Stimulated activated CD8-positive, alpha-beta memory T cell treated with anti-CD3 and anti-CD28 coated beads, Interleukin-7, amount 100 ng/mL, for 1 hour (primary cell): ENCODE measurements at places on chromosomes 7 and 10.

DNA sequence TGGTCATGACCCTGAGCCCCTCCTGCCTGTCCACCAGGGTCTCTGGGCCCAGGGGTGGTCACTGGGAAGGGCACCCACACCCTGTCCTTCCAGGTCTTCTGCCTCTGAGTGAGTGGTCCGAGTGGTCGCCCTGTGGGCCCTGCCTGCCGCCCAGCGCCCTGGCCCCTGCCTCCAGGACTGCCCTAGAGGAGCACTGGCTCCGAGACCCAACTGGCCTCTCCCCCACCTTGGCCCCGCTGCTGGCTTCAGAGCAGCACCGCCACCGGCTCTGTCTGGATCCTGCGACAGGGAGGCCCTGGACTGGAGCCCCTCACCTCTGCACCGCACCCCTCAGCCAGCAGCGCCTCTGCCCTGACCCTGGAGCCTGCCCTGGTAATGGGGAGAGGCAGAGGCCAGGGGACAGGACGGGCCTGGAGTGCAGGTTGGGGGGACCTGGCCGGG is 13.9 kb upstream of the ZNF862 start:
- DNase-seq: no peak

- no peak for DNase-seq
Measured at GRCh38 chr10:48508791-48509772, 95.8 kb downstream of the ARHGAP22 start.

DNA sequence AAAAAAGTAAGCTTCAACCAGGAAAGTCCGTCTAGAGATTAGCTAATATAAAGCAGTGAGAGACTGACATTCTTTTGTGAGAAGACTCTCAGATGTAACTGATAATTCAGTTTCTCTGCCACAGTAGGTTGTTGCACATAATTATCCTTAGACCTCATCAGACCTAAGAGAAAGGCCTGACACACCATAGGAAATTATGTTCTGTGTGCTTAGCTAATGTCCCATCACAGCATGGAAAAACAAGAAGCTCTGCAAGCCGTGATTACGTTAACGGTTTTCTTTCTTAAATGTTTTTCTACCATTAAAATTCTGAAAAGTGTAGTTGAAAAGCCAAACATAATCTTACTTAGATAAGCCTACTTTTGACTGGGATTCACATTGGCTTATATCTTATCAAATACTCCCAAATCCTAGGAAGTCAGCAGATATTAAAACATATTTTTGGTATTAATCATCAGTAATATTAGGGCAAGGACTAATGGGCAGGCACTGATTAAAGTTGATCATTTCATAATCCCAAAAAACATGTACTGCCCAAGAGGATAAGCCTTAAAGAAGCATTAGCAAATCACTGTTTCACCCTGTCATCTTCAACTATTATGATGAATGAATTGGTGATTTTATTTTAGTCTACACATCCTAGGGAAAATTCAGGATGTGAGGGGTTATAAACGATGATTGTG is 5.2 kb downstream of the CSTF2T start:
- DNase-seq: no peak

DNA sequence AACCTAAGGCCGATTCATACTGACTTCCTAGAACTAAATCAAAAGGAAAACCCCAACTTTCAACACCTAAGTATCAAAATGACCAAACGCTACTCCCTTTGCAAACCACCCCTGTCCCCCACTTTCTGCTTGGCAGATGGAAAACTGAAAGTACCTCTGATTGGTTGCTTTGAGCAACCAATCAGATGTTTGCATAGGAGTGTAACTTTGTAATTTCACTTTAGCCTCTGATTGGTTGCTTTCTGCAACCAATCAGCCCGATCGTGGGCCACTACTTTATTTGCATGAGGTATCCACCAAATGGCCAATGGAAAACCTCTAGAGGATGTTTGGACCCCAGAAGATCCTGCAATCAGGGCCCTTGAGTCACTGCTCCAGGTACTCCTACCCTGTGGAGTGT is 12.3 kb upstream of the SNX10 start:
- no peak for DNase-seq

- no peak for DNase-seq
Measured at GRCh38 chr10:130466271-130466997, 330.2 kb downstream of the GLRX3 start.

GRCh38 chr7:139132887-139133286 is 23.4 kb upstream of the ZC3HAV1 start:
- no peak for DNase-seq

GRCh38 chr10:77892761-77893160 is 33.8 kb downstream of the DLG5 start:
- no peak for DNase-seq

GRCh38 chr7:34928052-34928451 is 109.2 kb downstream of the DPY19L1 start:
- DNase-seq: peak; percentile 8

DNA sequence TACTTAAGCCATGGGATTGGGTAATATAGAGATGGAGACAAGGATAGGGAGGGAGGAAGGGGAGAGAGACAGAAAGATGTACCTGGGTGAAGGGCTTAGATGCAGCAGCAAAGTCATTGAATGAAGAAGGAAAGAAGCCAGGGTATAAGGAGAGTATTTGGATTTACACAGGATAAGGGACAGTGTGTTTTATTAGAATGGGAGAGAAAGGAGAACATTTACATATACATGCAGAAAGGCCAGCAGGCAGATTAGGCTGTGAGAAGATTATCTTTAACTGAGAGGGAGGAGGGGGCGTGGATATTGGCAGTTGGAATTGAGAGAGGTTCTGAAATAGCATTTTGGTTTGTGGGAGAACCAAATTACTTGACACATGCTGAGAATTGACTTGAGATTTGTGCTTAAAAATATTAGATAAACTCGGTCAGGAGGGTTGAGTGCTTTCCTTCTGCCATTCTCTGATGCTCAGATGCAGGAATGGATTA is 161.5 kb upstream of the ZNF804B start:
- DNase-seq: no peak

DNA sequence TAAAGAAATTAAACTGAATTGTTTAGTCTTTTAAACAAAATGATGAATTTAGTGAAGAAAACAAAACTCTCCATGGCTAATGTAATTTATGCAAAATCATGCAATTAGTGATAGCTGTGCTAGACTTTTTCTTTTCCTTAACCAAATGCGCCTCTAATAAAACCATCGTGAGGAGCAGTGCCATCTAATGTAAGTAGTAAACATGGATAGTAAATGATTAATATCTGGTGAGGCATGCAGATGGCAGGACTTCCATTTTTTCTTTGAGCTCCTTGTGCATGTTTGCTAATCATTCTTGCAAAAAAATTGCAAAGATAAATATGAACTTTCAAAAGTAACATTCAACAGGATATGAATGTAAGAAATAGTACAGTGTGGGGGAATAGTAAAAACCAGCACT is 2.3 kb downstream of the INSYN2A start:
- DNase-seq: no peak

- DNase-seq: no peak
Measured at GRCh38 chr7:685540-685939, 41.0 kb upstream of the DNAAF5 start.

GRCh38 chr7:531777-532176 is 12.1 kb upstream of the PDGFA start:
- DNase-seq: no peak

DNA sequence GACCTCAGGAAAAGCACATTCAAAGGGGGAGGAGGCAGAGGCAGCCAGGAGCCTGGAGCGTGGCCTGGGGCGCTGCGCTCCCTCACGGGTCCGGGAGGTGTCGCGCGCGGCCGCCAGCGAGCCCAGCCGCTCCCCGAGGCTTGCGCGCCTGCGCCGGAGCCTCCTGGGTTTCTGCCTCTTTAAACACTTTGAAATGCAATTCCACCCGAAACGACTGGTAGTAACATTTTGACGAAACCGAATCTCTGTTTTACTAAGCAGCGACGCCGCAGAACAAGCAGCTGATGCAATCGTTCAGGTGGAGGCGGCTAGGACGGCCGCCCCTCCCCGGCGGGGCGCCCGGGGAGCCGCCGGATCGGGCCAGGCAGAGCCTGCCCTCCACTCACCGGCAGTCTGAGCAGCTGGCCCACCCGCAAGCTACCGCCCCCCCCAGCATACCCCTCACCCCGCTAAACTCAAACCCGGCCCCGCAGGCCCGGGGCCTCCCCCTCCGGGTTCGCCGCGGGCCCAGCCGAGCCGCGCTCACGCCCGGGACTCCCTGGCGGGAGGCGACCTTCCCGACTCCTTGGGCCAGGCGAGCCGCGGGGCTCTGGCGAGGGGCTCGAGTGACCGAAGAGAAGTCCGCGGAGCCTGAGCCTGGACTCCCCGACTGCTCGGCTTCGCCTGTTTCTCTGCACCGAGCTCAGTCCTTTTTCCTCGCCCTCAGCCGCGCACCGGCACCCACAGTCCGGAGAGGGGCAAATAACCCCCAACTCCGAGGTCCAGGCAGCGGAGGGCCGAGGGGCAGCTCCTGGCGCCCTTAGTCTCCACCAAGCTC is 3.2 kb downstream of the MKX start:
- DNase-seq: peak; percentile 47

DNA sequence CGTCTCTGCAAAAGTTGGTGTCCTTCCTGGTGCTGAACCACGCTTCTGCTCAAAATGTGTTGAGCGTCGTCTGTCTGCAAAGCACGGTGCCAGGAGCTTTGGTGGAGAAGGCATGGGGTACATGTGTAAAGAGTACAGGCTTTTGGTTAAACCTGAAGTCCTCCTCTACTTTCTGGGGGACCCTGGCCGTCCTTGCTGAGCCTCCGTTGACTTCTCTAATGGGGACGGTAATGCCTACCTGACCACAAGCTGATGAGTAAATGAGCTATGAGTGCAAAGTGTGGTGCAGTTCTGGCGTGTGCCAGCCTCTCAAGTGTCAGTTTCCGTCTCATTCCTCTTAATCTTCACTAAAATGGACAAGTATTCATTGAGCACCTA is 527 bp upstream of the HERPUD2 start:
- DNase-seq: no peak

DNA sequence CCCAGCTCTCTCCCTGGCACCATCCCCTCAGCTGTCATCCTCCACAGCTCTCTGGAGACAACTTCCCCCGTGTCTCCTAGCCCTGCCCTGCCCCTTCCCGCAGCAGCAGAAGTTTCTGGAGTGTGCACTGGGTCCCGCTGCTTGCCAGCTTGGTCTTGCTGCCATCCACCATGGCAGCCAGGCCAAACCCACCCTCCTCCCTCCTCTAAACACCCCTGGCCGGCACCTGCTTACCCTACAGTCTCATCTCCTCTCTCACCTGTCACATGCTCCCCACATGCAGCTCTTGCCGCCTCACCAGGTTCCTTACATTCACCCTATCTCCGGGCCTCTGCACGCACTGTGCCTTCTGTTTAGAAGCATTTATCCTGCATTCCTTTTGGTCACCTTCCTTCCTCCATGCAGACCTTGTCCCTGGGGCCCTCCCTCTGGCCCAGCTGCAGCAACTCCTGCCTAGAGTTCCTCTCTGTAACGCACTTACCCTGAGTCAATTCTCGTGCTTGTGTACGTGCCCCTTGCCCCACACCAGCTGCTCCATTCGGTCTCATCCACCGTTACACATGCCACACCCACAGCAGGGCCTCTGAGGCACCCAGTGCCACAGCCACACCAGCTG is 93.9 kb upstream of the RET start:
- DNase-seq: no peak

DNA sequence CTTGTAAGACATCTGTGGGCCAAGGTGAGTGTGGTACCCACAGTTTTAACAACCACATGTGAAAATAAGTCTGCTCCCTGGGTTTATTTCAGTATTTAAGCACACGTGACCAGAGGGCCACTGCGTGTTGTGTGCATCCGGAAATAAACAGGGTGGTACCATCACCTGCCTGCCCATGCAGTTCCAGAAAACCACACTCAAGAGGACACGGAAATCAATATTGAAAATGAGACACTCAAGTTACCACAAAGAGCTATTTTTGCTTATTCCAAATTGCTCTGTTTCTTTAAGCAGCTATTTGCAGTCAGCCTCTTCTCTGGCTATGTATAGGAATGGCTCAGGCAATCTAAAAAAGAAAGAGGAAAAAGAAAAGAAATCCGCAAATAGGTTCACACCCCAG is 71.8 kb upstream of the LOXL4 start:
- DNase-seq: no peak

DNA sequence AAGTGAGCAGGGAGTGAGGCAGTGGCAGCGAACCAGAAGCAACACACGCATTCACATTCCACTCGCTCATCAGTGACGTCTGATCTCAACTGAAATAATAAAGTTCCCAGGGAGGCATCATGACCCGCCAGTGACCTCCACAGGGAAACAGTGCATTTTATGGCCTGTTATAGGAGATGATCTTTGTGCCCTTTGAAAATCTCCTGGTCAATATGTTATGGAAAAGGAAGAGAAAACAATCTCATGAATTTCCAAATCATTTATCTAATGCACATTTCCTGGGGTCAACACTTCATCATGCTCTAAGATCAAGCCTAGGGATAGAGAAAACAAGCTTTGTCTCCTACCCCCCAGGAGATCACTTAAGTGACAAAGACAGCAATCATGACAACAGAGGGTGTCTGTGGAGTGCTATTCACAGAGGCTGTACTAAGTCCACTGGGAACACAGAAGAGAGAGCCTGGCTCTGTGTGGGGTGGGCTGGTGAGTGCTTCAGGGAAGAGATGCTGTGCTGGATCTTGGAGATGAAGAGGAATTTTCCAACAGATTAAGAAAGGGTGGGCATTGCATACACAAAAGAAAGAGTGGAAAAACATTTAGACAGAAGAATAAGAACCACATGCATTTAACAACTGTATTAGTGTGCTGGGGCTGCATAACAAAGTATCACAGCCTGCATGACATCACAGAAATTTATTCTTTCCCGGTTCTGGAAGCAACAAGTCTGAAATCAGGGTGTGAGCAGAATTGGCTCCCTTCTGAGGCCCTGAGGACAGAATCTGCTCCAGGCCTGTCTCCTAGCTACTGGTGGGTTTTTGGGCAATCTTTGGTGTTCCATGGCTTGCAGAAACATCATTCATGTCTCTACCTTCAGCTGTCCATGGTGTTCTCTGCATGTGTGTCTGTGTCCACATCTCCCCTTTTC is 613.9 kb upstream of the IGFBP3 start:
- no peak for DNase-seq

GRCh38 chr7:32047075-32047474 is 23.1 kb downstream of the PDE1C start:
- DNase-seq: no peak

DNA sequence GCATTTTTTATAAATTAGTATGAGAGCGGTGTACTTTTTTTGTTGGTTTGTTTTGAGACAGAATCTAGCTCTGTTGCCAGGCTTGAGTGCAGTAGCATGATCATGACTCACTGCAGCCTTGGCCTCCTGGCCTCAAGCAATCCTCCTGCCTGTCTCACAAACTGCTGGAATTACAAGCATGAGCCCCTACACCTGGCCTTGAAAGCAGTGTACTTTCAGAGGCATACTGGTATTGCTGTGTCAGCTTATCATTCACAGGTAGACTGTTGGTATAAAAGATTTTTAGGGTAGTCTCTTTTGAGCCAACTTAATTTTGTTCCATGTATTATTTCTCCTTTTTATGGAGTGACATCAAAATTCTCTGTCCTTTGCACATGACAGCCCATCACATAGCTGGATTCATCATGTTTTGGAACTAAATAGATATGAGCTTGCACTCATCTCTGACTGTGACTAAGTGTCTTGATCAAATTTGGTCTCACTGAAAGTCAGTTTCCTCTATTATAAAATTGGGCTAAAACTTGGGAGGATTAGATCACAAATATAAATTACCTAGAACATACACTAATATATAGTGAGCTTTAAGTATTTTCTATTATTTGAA is 12.4 kb downstream of the GNAT3 start:
- no peak for DNase-seq
